ENCODE measurements at places on chromosomes 1 and 21. TPM values are rescaled to one million over a fixed set of nuclear protein-coding genes. Genes with fewer than 3 reads are reported as not detected.

LHX8 gene
- polyA plus RNA-seq: not detected

DNA sequence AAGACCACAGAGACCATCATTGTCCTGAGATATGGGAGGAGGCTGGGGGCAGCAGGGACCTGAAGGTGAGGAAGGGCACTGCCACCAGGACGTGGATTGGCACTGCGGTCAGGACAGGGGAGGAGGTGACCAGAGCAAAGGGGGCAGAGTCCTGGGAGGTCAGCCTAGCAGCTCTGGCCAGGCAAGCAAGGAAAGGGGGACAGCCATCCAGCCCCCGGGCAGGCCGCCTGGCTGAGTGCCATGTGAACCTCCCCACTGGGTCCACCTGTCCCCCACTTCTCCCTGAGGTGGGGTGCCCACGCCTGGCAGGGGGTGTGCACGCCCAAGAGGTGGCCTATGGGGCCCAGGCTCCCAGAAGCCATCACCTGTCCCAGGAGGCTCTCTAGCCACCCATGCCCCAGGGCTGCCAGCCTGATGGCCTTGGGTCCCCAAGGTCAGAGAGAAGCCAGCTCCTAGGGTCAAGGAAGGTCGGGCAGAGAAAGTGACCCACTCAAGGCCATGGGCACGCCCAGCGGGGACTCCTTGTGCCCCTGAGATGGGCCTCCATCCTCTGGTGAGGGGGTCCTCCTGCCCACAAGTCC is 17.6 kb upstream of the PTTG1IP start:
- DNase-seq: no peak

DNA sequence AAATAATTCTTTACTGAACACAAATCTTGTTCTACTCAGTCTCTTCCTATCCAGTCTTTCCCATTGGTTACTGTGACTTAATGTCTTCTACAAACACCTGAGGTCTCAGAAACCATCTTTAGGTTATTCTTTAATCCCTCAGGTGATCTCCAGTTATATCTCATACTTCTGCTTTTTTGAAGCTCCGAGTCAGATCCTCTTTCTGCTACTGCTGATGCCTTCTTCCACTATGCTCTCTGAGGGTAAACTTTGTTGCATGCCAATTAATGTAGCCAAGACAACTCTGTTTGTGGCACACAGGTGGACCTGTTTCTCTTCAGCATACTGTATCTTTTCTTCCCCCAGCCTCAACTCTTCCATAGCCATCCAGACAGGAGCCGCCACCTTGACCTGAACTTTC is 3.1 kb upstream of the APCS start:
- no peak for DNase-seq

DNA sequence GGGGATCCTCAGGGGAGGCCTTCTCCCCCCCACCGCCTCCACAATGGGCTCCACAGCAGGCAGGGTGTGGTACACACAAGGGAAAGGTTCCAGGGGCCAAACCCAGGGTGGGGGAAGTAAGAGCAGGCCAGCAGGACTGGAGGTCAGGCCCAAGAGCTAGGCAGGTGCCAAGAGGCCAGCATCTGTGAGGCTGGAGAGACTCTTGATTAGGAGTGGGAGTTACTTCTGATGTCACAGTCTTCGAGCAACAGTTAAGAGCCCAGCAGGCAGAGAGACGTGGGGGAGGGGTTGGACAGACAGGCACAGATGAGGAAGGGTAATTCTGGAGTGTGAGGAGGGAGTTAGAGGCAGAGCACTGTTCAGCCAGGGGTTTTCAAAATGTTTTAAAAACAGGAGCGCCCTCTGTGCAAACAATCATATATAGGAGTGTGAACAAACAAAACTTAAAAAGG is 55.8 kb downstream of the SLC9A1 start:
- DNase-seq: no peak

- DNase-seq: no peak
Measured at GRCh38 chr21:43609501-43610340, 49.6 kb downstream of the HSF2BP start.

- no peak for DNase-seq
Measured at GRCh38 chr1:12587981-12588640, 29.9 kb downstream of the DHRS3 start.
